ENCODE measurements at places on chromosomes 11 and 22. TPM values are rescaled to one million over a fixed set of nuclear protein-coding genes. Genes with fewer than 3 reads are reported as not detected.
A peak's percentile ranks its signal among the peaks of the same experiment; 100 is the strongest.

SPTBN2 gene
- total RNA-seq: 1.5 TPM

TMEM25 gene
- 18.7 TPM for total RNA-seq

TSSK2 gene
- 0.19 TPM for total RNA-seq

NLRP10 gene
- not detected for total RNA-seq

GRCh38 chr11:45761659-45762058 is 43.3 kb upstream of the SLC35C1 start:
- no peak overlapping the region for H3K27ac ChIP-seq
- H3K4me1 ChIP-seq: no peaks in the 10 kb centered on the region
- H3K27me3 ChIP-seq: no peaks in the 10 kb centered on the region
- DNase-seq: no peak
- no peak overlapping the region for H3K4me3 ChIP-seq

DNA sequence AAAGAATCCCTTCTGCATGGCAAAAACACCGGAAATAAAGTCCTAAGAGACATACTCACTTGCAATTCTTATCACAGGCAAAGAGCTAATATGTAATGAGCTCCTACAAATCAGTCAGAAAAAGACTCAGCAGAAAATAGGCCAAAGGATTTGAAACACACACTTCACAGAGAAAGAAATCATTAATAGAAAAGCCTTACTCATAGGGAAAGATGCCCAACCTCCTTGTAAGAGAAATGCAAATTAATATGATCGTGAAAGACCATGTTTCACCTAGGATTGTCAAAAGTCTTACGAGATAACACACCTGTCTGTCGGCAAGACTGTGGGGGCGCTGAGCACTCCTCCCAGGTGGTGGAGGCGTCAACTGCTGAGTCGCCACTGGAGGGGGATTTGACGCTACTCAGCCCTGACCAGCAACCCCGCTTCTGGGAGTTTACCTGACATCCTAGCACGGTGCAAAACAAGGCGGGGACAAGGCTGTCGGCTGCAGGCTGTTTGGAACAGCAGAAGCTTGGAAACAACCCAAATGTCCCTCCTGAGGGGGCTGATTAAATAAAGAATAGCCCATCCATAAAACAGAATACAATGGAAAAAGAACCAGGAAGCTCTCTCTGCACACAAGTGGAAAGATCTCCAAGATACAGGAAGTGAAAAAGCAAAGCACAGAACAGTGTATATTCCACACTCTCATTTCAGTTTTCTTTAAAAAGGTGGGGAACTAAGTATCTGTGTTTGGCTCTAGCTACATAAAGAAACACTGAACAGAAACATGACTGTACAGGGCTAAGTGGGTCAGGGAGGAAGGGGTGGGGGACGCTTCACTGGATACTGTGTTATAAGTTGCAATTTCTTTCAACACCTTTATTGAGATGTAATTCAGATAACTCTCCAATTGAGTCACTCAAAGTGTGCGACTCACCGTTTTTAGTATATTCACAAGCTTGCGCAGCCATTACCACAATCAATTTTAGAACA is 11.5 kb downstream of the CSNK1E start:
- peak overlapping the region; percentile 1 for H3K4me3 ChIP-seq
- no peaks in the 10 kb centered on the region for H3K27me3 ChIP-seq
- H3K4me1 ChIP-seq: peaks cover 65% of the 10 kb centered on the region
- peak overlapping the region; percentile 63 for H3K27ac ChIP-seq
- DNase-seq: no peak
- peaks cover 20% of the 10 kb centered on the region for H3K36me3 ChIP-seq

DNA sequence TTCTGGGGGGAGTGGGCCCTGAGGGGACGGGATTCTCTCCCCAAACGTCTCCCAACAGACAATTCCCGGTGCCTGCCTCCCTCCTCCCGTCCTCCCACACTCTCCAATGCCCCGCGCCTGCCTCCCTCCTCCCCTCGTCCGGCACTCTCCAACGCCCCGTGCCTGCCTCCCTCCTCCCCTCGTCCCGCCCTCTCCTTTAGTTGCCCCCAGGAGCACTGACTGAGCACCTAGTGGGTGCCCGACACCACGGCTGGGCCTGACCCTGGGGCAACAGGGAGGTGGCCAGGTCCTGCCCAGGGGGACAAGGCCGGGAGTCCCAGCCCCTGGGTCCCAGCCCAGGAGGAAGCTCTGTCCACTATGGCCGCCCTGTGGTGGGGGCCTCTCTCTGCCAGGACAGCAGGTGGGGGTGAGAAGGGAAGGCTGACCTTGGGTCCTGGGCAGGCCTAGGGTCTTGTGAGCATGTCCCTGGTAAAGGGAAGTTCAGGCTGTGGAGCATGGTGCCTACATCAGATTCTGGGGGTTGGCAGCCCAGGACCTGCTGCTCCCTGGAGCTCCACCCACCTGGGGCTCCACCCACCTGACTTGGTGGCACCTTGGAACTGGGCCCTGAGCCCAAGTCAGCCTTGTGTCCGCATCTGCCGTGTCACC is 942.3 kb downstream of the BRD1 start:
- H3K27ac ChIP-seq: no peak overlapping the region
- no peaks in the 10 kb centered on the region for H3K4me1 ChIP-seq
- no peak overlapping the region for H3K4me3 ChIP-seq
- DNase-seq: no peak

DNA sequence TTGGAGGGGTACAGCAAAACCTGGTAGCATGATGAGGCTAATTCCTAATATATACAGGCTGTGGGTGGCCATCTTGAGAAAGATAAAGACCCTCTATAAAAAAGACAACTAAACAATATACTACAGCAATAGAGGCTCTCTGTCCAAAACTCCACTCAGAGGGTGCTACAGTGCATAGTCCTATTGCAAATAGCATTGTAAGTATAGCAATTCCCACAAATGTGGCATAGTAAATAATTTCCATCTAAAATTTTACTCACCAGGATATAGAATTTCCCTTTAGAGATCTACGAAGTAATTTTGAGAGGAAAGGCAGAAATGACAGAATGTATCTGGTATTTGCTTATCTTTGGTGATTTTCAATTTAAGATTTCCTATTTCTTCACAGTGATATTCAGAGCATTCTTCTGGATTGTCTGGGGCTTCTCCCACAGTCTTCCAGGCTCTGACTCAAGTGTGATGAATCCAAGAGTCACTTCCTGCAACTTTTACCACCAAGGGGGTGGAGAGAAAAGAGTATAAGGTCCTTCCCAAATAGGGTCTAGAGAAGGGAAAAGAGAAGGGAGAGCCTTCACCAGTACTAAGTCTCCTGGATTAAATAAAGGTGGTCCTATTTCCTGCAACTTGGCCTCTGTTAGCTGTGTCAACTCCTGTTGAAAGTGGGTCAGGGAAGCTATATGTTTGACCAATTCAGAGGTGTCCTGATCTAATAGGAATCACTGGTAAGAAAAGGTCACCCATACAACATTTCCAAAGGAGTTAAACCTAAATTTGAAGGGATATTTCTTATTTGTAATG is 1054.7 kb upstream of the CNTN5 start:
- DNase-seq: no peak
- H3K36me3 ChIP-seq: no peaks in the 10 kb centered on the region
- H3K27me3 ChIP-seq: no peaks in the 10 kb centered on the region
- no peak overlapping the region for H3K4me3 ChIP-seq
- H3K4me1 ChIP-seq: no peaks in the 10 kb centered on the region

GRCh38 chr22:30483169-30483568 is 11.4 kb upstream of the SEC14L3 start:
- H3K4me1 ChIP-seq: no peaks in the 10 kb centered on the region
- no peaks in the 10 kb centered on the region for H3K27me3 ChIP-seq
- DNase-seq: no peak

DNA sequence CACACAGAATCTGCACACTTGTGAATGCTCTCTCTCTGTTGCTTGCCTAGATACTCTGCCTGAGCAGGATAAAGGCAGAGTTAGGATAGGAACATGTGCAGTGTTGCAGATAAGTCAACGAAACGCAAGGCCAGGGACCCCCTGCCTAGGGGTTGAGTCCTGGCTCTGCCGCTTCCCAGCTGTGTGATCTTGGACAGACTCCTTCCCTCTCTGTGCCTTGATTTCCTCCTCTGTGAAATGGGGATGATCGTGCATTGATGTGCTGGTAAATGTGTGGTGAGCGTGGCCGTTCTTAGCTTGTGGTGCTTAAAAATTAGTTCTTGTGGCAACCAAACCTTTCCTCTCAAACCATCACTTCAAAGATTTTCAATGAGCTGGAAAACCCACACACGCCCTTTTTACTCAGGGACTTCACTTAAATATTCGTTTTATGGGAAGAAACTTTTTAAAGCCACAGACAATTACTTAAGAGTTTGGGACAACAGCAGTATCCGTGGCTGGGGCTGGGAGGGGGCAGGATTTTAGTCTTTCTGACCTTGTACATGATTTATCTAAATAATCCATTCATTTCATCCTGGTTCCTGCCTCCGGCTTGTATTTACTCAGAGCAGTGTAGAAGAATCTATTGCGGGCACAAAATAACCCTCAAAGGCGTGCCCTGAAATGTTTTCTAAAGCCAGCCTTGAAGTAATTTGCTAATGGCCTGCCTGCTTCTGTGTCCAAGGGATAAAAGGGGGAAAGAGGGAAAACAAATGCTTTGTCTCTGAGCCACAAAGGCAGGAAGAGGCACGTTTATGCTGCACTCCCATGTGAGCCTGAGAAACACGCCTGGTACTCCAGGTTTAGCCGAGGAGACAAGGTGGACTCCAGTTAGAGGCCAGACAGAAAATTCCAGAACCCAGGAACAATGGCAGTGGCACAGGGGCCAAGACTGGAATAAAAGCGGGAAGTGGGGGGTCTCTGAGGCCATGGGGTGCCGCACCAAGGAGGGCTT is 85.0 kb upstream of the CRYBB3 start:
- peaks cover 41% of the 10 kb centered on the region for H3K4me1 ChIP-seq
- H3K36me3 ChIP-seq: peaks cover 5% of the 10 kb centered on the region
- no peak for DNase-seq
- H3K4me3 ChIP-seq: no peak overlapping the region
- H3K27ac ChIP-seq: peak overlapping the region; percentile 99

- no peaks in the 10 kb centered on the region for H3K36me3 ChIP-seq
- peak overlapping the region; percentile 89 for H3K27ac ChIP-seq
- peak overlapping the region; percentile 61 for H3K4me3 ChIP-seq
- H3K4me1 ChIP-seq: peaks cover 79% of the 10 kb centered on the region
Observed at GRCh38 chr22:44086271-44087088, 62.4 kb downstream of the PARVB start.

GRCh38 chr11:2473361-2474058 is 28.7 kb downstream of the KCNQ1 start:
- H3K27me3 ChIP-seq: peaks cover 3% of the 10 kb centered on the region
- DNase-seq: no peak

- H3K27me3 ChIP-seq: no peaks in the 10 kb centered on the region
- no peaks in the 10 kb centered on the region for H3K36me3 ChIP-seq
- H3K4me1 ChIP-seq: peaks cover 12% of the 10 kb centered on the region
- H3K4me3 ChIP-seq: no peak overlapping the region
Observed at GRCh38 chr11:35971841-35972422, 28.1 kb downstream of the LDLRAD3 start.

- H3K27ac ChIP-seq: peak overlapping the region; percentile 96
- peaks cover 35% of the 10 kb centered on the region for H3K4me1 ChIP-seq
- DNase-seq: no peak
- no peak overlapping the region for H3K4me3 ChIP-seq
Observed at GRCh38 chr11:64303109-64304031, 2.0 kb upstream of the ESRRA start.

DNA sequence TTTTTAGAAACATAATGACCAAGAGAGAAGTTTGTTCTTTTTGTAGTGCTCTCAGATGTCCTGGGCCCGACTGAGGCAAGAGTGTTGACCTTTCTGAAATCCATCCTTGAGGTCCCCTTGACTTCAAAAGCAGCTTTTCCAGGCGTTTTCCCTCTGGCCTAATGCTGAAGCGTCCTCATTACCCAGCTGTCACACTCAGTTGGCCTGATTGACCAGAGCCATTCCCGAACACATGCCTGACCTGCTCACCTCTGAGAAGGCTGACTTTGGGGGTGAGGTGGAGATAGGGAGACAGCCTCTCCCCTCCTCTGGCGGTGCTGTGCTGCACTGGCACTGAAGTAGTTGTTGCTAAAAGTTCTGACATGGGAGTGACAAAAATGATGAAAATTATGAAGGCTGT is 66.9 kb downstream of the ALX4 start:
- no peak overlapping the region for H3K4me3 ChIP-seq
- peak overlapping the region; percentile 14 for H3K27ac ChIP-seq
- H3K27me3 ChIP-seq: no peaks in the 10 kb centered on the region
- DNase-seq: no peak

GRCh38 chr11:28833670-28834069 is 725.5 kb downstream of the METTL15 start:
- no peaks in the 10 kb centered on the region for H3K27me3 ChIP-seq
- no peak for DNase-seq
- H3K4me1 ChIP-seq: no peaks in the 10 kb centered on the region
- no peak overlapping the region for H3K27ac ChIP-seq
- no peaks in the 10 kb centered on the region for H3K36me3 ChIP-seq

GRCh38 chr11:134037046-134037908 is 31.6 kb upstream of the JAM3 start:
- no peaks in the 10 kb centered on the region for H3K27me3 ChIP-seq
- H3K27ac ChIP-seq: peak overlapping the region; percentile 70
- DNase-seq: no peak
- H3K4me3 ChIP-seq: peak overlapping the region; percentile 54
- H3K36me3 ChIP-seq: no peaks in the 10 kb centered on the region

DNA sequence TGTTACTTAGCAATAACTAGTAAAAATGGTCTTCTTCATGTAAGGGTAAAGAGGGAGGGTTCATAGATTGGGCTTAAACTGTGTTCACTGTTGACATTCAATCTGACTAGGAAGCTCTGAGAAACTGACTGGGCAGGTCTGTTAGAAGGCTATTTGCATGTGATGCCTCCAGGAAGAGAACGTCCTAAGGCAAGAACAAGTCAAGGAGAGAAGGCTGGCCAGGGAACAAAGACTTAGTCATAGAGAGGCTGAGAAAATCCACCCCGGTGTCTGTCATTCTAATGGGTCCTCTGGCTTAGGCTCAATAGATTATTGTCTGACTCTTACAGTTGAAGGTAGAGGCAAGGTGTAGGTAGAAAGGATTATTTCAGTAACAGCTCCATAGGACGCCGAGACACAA is 50.3 kb upstream of the CD44 start:
- H3K27me3 ChIP-seq: no peaks in the 10 kb centered on the region
- no peak for DNase-seq
- no peaks in the 10 kb centered on the region for H3K36me3 ChIP-seq
- H3K4me3 ChIP-seq: no peak overlapping the region
- no peak overlapping the region for H3K27ac ChIP-seq

GRCh38 chr11:65310736-65311135 is 3.9 kb upstream of the CDC42EP2 start:
- no peak overlapping the region for H3K4me3 ChIP-seq
- DNase-seq: no peak
- peaks cover 36% of the 10 kb centered on the region for H3K4me1 ChIP-seq
- no peaks in the 10 kb centered on the region for H3K27me3 ChIP-seq

DNA sequence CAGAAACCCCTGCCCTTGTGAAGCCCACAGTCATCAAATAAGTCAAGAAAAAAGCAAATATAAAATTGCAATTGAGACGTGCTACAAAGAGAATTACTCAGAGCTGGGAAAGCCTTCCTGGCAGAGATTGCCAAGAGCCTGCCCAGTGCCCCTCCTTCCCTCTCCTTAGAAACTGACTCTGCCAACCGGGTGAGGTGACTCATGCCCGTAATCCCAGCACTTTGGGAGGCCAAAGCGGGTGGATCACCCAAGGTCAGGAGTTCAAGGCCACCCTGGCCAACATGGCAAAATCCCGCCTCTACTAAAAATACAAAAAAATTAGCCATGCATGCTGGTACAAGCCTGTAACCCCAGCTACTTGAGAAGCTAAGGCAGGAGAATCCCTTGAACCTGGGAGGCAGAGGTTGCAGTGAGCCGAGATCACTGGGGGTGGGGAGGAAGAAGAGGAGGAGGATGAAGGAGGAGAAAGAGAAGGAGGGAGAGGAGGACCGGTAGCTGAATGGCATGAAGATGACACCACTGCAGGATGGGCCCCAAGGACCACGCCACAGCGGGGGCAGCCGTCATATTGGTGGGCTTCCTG is 76.1 kb upstream of the RTL6 start:
- DNase-seq: no peak
- H3K27ac ChIP-seq: no peak overlapping the region
- no peak overlapping the region for H3K4me3 ChIP-seq
- no peaks in the 10 kb centered on the region for H3K4me1 ChIP-seq
- peaks cover 6% of the 10 kb centered on the region for H3K27me3 ChIP-seq
